ENCODE measurements at places on chromosomes 6 and 20.

- no peak for DNase-seq
These were observed 35.9 kb upstream of the B4GALT5 start for GRCh38 chr20:49749625-49750024.

- peak; percentile 86 for DNase-seq
These were observed 24.0 kb downstream of the MTFR2 start for GRCh38 chr6:136226027-136226673.

DNA sequence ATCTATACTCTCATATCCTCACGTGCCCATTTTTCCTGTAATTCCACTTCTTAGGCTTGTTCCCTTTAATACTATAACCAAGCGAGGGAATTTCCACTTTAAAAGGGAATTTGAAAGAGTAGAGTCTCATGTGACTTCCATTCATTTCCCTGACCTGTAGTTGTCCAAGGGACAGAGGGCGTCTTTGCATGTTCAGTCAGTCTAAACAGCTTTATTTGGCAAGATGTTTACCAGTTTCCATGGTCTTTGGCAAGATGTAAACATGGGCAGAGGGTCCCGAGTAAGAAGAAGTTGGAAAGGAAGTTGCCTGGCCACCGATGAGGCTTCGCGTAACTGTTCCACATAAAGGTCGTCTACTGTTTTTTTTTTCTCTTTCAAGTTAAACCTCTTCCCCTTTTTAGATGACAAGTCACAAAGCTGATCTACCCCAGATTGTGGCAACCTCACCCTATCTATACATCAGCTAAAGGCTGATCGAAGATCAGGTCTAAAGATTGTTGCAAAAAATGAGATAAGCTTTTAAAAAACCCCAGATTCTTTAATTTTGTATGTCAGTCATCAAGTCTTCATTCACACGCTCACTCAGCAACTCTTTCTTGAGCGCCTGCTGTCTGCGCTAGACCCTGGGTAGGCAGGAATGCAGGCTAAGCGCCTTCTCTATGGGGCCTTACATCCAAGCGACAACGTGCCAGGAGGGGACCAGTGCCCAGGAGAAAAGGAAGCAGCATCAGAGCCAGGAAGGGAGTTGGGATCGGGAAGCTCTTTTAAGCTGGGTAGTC is 31.7 kb upstream of the CCR6 start:
- no peak for DNase-seq

DNA sequence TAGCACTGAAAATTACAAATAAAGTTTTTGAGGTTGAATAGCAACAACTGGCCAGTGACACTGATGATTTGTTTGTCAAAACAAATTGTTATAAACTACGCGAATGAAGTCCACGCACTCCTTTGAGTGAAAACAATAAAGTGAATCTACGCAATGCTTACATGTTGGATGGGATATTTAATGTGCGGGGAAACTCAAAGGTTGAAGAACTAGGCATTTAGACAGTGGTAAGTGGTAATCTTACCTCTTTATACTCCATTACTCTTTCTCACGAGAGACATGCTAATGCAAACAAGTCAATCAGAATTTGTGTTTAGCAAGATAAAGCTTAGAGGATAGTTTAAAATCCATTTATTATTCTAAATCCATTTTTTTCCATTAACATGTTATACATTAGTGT is 606.4 kb downstream of the KHDRBS2 start:
- no peak for DNase-seq

DNA sequence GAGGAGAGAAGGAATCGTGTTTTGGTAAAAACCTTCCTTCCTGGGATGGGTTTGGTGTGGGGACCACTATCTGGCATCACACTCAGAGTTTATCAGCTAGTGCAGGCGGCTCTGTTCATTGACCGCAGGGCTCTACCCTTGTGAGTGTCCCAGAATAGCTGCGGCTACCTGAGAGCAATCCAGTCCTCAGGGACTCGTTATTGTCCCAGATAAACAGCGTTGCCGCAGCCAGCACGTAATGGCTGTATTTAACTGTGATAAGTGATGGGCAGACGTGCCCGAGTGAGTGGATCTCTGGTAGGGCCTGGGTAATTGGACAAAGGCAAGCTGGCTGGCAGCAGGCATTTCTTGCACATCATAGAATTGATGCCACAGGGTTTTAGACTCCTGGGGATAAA is 163.3 kb downstream of the SOBP start:
- DNase-seq: no peak

Data from eye (tissue), 1 donor.